COLO829 (cell line): ENCODE measurements at places on chromosomes 4 and X.

DNA sequence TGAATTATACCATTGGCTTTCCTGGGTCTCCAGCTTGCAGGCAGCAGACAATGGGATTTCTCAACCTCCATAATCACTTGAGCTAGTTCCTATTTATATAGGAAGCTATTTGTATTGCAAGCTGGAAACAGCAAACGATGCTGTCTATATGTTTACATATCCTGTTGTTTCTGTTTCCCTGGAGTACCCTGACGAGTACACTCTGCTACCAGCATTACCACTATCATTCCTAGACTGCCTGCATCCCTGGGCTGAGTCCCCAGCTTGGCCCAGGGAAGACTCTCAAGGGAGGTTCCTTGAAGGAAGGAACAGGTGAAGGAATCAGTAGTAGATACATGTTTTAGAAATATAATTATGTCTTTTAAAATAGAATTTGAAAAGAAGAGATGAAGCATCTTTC lies 81.4 kb downstream of the EVC2 start:
- DNase-seq: no peak

DNA sequence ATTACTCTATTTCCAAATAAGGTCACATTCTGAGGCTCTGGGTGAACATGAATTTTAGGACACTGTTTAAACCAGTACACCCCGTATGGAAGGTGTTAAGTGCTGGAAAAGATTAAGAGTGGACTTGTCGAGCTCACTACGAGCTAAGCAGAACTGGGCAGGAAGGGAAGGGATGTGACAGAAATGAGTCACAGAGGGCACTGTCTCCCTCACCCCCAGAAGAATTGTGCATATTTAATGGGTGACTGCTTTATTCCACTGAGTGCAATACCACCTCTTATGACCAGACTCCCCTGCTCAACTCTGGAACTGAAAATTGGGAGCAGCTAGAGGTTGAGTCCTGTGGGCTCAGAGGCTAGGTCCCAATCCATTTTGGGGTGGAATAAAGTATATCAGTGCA lies 187.4 kb upstream of the RPS6KA3 start:
- DNase-seq: no peak

DNA sequence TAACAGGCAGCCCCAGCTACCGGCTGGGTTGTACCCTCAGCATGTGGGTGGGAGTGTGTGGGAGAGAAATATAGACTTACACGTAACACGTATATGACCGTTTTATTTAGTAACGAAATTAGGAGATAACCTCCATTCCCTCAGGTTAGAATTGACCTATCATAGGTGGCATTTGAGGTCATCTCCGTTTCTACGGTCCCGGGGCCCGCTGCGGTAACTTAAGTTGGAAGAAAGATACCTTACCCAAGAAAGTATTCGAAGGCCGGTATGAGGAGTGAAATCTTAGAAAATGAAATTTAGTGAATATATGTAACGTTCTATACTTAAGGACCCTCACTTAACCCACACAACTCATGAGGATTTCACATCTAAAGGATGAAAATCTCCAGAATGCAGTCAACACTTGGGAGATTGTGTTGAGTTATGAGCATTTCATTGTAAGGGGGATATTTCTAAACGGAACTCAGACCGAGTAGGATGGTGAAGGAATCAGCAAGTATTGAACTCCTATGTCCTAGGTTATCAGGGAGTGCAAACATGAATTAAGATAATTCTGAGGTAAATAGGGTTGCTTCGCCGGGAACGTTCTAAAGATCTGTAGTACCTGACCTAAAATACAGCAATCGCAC lies 891 bp downstream of the CISD2 start:
- peak; percentile 9 for DNase-seq

DNA sequence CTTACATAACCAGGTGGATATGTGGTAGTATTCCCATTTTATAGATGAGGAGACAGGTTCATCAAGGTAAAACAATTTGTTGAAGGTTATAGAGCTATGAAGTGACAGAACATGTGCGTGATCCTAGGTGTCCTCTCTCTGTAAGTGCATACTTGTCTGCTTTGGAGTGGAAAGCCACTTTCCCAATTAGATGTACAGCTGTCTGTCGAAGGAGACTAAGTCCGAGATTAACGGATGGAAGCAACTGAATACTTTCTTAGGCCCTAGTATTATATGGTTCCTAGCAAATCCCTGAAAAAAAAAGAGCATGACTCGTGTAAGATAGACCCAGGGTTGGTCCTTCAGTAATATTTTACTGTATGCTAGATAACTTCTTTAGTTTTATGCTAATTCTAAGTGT lies 19.7 kb downstream of the TMEM131L start:
- no peak for DNase-seq

DNA sequence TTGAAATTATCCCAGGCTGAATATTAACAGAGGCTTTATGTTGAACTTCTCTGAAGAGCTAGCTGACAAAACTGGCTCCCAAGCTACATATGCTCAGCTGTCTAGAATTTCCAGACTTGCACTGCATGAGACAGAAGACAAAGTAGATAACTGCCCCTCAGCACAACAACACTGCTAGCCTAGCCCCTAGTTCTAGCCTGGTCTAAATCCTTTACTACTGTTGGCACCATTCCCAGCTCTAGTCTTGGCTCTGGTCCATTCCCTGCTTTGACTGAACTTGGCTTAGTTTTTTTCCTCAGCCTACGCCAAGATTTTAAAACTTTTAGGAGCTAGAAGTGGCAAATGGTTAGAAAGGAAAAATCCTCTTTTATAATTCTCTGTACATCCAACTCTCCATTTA lies 7.6 kb upstream of the OPHN1 start:
- peak; percentile 18 for DNase-seq

DNA sequence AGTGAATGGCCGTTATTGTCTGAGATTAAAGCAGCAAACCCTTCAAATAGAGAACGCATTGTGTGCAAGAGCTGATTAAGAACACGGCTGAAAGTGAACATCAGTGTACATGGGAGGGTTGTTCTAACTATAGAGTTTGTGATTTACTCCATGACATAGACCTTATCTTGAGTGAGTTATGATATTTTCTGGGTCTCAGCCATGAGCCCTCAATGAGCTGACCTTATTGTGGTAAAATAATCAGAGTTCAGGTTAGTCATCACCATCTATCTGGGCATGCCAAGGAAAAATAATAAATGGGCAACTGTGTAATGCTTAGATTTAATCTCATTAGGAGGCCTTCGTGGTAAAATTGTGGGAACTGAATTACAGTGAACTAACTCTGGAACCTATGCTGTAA lies 33.2 kb upstream of the CLDN24 start:
- peak; percentile 99 for DNase-seq

GRCh38 chrX:134735015-134735414 lies 76.7 kb upstream of the PLAC1 start:
- DNase-seq: no peak

GRCh38 chrX:8684201-8684965 lies 47.6 kb downstream of the ANOS1 start:
- DNase-seq: no peak

- DNase-seq: no peak
Observed at GRCh38 chr4:159006202-159006601, 96.7 kb upstream of the RAPGEF2 start.

GRCh38 chrX:63361494-63361893 lies 10.4 kb upstream of the SPIN4 start:
- no peak for DNase-seq

DNA sequence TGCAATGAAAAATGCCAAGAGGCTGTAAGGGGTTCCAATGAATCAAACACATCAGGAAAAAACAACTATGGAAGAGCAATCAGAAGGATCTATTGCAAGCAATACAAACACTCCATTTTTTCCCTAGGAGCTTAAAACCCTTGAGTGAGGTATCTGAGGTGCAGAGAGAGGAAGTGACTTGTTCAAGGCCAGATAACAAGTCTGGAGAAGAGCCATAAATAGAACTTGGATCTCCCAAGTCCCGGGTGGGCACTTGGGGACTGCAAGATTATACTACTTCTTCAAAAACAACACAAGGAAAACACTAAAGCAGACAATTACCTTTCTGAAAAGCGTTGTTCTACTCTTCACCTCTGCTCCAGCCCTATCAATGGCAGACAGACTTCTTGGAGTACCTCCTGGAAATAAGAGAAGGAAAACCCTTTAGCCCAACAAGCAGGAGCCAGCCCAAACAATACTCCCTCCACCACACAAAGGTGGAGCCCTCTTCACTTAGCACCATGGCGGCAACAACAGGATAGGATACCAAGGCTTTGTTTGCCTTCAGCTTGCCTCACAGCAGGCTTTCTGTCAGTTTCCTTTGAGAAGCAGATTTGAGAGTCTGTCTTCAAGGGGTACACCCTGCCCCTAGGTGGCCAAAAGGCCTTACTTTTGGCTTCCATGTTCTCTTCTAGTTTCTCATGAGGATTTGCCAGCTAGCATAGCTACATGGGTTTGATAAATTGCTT lies 26.0 kb downstream of the AIFM1 start:
- no peak for DNase-seq

GRCh38 chrX:24520472-24520871 lies 55.4 kb downstream of the PDK3 start:
- no peak for DNase-seq

DNA sequence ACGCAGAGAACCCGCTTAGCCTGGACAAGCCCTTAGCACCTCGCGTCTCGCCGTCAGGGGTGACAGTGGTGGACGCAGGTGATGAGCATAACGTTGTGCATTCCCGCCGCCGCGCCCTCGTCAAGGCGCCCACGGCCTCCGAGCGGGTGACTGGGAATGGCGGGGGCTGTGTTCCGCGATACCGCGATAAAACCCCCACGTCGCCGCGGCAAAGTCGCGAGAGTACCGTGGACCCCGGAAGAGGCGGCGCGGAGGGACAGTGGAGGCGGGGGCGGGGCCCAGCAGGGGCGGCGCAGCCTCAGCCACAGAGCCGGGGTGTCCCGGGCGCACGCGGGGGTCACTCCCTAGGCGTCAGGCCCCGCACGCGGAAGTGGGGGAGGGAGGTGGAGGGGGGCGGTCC lies 53.8 kb downstream of the ZFYVE28 start:
- DNase-seq: peak; percentile 11

DNA sequence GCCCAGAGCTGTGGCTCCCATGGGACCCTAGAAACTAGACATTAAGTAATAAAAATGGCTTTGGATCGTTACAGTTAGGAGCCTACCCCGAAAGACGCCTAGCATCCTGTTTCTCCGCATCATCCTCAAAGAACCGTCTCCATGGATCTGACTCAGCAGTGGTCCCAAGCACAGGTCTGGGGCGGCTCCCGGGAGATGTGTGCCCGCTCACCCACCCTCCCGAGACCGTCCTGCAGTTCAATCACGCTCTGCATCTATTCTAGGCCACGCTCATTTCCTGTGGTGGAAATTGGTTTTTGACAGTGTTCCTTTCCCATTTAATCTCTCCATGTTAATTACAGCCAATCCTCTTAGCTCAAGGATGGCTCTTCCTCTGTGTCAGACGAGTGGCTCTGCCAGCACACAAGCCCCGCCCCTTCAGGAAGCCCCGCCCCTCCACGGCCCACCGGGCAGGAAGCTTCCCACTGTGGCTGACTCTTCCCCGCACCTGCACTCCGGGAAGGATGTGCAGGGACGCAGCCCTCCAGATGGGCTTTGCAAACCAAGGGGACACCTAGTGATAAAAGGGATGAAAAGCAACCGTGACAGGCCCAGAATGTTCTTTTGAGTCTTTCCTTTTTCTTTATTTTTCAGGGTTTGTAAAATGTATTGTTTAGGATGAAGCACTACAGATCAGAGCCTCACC lies 34.5 kb upstream of the HELT start:
- DNase-seq: peak; percentile 65

DNA sequence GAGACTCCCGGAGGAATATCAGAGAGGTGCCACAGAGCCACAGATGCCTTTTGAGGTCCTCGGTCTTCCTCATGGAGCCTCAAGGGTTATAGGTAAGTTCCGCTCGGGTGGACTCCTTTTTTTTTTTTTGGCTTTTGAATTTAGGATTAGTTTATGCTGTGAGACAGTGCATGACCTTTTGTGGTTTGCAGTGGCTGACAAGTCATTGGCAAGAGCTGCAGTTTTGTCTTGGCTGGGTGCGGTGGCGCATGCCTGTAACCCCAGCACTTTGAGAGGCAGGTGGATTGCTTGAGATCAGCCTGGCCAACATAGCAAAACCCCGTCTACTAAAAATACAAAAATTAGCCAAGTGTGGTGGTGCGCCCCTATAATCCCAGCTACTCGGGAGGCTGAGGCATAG lies 4.5 kb upstream of the GRSF1 start:
- no peak for DNase-seq

DNA sequence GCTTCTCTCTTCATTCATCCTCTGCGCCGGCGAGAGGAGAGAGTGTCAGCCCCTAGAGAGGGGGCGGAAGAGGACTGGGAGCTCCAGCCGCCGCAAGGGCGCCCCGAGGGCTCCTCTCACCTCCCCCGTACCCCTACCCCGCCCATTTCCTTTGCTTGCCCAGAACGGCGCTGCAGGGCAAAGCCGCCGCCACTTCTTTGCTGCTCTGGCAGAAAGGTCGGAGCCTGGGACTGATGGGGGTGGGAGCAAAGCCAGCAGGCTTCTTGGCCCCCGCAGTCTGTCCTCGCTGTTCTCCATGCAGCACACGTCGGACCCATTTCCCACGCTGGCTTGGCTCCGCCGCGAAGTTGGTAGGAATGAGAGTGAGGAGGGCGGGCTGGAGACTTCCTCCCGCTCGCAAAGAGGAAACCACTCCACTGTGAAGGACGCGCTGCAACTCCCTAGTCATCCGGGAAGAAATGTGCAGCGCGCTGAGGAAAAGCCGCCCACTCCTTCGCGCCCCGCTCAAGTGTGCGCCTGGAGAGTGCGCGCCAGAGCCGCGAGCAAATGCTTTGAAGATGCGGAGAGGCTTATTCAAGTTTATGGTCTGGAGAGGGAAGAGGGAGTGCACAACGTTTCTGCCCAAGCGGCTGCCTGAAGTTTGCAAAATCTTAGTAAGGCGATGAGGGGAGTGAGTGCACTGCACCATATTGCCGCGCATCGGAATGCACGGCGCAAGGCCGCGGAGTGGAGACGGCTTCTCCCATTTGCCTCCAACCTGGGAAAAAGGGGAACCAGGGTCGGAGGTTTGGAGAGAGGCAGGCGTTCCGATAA lies 2.8 kb upstream of the PCDH7 start:
- DNase-seq: peak; percentile 57

GRCh38 chrX:119399772-119400101 lies 601 bp downstream of the SLC25A43 start:
- peak; percentile 25 for DNase-seq

DNA sequence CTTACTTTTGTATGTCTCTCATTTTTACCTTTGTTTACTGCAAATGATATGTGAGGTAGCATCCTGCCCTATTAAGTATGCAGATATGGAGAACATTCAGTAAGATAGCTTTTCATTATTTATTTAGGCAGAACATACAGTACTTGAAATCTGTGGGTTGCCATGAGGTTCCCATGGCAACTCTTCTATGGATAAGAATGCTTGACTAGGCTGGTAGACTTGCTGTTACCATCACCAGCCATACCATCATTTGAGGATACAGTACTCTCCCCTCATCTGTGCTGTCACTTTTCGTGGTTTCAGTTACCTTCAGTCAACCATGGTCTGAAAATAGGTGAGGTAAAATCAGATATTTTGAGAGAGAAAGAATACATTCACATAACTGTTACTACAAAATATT lies 56.7 kb downstream of the NAF1 start:
- DNase-seq: no peak

- DNase-seq: peak; percentile 42
Observed at GRCh38 chrX:72381439-72382201, 75.9 kb upstream of the CITED1 start.
